ENCODE measurements at places on chromosomes 7 and 10.
A peak's percentile ranks its signal among the peaks of the same experiment; 100 is the strongest.

DNA sequence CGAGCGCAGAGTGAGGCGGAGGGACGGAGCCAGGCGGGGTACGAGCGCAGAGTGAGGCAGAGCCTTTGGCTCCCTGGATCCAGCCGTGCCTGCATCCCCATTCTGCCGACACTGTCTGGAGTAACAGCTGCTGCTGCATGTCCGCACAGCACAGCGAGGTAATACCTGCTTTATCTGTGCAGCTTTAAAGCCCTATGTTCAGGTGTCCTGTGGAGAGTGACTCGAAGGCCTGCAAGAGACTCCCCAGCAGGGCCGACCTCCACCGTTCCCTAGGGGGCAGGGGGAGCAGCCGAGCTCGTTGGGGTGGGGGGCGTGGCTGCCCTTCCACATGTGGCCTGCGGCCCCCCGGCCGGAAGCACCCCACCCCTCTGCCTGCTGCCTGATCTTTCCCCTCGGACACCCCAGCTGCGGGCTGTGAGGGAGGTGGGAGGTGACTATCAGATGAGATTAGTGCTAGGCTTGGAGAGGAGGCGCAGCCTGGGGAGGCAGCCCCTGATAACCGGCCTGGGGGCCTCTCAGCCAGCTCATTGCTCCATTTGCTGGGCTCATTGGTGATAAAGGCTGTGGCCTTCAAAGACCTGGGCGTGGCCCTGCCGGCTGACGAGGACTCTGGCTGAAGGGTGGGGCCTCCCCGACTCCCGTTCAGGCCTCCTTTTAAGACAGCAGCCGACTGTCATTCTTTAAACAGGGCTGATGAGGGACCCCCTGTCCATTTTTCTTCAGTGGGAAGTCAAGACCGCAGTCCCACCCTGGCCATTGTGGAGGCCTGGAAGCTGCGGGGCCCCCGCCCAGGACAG is 8.0 kb downstream of the VENTX start:
- DNase-seq = no peak

DNA sequence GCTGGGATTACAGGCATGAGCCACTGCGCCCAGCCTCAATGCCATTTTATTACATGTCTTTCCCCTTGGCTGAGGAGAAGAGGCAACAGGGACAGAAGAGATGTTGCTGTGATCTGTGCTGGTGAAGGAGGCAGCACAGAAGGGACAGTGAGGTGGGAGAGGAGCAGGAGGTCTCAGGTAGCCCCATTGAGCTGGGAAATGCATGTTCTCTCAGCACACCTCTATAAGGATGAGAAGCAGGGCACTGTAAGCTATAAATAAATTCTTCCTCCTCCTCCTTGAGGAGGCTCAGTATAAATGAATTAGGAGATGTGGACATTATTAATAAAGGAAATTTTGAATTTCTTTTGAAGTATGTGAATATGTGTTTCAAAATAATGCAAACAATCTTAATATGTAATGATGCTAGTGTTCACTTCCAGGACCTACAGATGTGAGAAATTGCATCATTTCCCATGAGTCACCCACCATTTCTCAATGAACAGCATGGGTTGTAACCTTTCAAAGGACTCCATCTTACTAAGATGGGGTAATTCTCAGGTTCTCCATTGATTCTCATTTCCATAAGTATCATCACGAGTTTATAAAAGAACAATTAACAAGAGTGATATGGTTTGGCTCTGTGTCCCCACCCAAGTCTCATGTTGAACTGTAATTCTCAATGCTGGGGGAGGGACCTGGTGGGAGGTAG is 88.9 kb upstream of the ODAD2 start:
- DNase-seq = peak; percentile 52

DNA sequence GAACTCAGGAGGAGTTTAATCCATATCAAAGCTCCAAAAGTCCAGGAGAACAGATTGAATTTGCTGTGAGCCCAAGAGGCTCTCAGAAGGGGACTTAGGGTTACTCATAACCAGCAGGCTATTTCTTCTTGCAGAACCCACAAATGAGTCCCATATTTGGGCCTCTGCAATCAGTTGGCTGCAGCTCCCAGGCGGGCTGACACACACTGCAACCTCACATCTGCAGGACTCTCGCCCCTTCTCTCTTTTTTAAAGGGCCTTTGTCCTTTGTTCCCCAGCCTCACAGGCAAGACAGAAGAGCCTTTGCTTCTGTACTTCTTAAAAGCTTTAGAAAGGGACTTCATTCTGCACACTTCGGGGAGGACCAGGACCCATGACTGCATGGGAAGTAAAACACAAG is 26.7 kb downstream of the CREB3L2 start:
- DNase-seq = no peak

GRCh38 chr7:151858456-151858855 is 18.5 kb downstream of the PRKAG2 start:
- DNase-seq = no peak

DNA sequence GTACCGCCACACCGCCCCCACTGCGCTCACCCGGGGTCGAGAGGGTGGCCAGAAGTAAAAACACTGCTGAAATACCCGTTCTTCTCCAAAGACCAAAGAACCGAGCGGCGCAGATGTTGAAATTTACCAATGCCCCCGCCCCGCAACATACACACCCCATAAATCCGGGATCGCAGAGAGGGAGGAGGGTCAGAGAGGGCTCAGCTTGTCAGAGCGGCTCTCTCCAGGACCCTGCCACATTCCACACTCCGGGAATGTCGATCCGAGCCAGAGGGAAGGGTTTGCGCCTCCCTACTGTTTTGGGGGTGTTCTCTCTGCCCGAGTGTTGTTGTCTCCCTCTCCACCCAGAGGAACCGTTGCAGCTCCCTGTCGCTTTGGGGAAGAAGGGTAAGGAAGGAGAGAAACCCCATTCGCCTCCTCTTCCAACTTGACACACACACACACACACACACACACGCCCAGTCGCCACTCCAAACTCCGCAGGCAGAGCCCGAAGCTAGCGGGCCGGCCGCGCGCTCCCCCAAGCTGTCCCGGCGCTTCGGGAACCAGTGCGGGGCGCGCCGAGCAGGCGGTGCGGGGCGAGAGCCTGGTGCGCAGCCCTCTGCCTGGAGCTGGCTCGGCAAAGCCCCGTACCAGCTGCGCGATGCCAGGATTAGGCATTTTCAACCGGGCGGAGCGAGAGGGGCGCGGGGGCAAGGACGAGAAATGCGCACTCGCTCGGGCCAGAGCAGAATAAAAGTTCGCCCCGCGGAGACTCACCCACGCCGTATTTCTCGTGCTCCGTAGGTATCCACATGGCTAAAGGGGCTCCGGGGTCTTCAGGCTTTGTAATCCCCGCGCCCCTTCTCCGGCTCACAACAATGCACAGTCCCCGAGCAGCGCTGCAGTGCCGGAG is 609 bp downstream of the DOCK4 start:
- DNase-seq = peak; percentile 44

GRCh38 chr7:116231949-116232348 is 21.6 kb downstream of the TES start:
- no peak for DNase-seq

DNA sequence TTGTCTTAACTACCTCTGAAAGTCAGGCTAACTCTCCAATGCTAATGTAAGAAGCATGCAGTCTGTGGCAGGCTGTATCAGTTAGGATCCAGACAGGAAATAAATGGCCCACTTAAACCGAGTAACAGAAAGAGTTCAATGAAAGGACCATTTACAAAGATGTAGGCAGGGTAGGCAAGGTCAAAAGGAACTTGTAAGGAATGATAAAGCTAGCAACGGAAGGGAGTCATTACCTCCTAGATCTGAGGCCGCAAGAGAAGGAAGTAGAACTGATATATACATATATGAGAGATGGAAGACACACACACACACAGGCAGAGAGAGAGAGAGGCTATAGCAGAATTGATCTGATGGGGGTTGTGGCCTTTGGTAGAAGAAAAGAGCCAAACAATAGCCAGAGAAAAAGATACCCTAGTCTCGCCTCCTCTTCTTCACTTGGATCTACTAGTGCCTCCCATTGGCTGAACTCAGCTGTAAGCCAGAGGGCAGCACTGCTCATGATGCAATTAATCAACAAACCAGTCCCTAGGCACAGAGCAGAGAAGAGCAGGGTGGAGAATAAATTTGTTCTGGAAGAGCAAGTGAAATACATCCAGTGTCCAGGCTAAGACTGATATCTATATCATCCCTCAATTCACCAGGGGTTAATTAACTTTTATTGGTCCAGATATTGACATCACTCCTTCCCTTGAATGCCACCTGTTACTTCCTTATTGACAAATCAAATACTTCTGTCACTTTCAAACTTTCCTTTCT is 91.2 kb downstream of the LSMEM1 start:
- no peak for DNase-seq

GRCh38 chr7:157295338-157295737 is 41.5 kb upstream of the DNAJB6 start:
- no peak for DNase-seq

DNA sequence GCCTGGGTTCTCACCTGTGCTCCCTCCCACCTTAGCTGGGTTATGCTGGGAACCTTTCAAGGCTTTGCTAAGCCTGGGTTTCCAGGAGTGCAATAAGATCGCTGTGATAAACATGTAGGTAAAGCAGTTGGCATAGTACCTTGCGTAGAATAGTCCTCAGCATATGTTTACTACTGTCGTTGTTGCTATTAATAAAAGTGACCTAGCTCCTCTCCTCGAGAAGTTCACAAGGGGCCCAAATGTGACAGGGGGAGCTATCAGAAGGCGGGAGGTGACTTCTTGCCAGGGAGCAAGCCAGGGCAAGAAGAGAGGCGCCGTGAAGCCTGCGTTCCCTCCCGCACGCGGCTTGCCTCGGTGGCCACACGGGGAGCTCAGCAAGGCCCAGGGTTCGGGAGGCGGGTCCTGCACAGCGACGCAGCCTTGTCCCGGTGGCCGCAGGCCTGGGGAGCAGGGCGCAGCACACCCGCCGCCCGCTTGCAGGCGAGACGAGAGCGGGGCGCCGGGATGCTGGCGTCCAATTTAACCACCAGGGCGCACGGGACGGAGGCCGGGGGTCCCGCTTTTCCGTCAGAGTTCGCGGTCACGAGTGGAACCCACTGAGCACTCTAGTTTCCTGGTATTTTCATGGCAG is 106.2 kb downstream of the SNX10 start:
- DNase-seq = no peak

DNA sequence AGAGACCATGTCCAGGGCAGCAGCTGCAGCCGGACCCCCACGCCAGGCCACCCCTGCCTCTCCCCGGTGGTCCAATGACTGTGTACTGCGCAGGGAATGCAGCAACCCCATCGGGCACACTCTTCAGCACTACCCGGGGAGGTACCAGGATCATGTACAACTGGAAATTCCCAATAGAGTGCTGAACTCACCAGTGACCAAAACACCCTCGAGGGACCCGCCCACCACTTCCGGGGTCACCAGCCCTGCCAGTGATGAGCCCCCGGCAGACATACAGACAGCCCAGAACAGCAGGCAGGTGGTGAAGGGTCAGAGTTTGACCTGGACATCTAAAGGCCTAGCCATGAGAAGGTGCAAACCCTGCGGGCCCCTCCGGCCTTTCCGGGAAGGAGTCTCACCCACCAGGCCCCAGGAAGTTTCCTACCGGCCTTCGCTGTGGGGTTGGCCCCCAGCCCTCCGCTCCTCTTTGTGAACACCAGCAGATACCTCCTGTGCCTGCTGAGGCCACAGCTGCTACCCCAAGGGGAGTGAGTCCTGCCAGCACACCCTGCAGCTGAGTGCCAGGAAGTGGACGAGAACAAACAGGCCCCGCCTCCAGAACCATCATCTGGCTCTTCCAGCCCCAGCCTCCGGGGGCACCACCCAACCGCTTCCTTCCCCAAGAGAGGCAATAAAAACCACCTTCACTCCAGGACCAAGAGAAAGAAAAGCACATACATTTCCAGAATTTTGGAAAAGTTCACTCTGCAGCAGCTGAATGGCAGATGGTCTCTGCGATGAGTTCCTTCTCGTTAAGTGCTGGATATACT is 5.0 kb upstream of the ANKRD61 start:
- DNase-seq = no peak

- DNase-seq = no peak
These were observed 2.6 kb downstream of the NPTX2 start for GRCh38 chr7:98619450-98620321.

GRCh38 chr7:138122162-138122561 is 45.9 kb downstream of the AKR1D1 start:
- no peak for DNase-seq

- DNase-seq = peak; percentile 33
These were observed 43.2 kb downstream of the BTRC start for GRCh38 chr10:101397140-101397539.

GRCh38 chr10:129893104-129894089 is 70.7 kb downstream of the EBF3 start:
- DNase-seq = no peak

GRCh38 chr7:69620650-69621049 is 22.4 kb downstream of the AUTS2 start:
- DNase-seq = no peak

DNA sequence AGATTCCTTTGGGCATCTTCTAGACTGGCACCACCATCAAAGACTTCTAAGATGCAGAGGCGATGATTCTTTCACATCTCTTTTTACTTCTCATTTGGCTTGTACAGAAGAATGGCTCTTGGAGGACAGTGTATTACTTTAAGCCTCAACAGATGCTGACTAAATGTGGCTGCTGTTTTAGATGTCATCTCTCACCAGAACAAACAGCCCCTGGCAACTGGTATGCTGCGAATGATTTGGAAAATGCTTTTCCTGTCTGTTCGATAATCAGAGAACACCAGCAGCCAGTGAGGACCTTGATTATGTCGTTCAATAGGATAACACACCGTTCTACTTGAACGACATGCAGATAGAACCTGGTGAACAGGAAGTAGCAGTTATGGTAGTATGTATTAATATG is 131.8 kb downstream of the RNF216 start:
- no peak for DNase-seq

DNA sequence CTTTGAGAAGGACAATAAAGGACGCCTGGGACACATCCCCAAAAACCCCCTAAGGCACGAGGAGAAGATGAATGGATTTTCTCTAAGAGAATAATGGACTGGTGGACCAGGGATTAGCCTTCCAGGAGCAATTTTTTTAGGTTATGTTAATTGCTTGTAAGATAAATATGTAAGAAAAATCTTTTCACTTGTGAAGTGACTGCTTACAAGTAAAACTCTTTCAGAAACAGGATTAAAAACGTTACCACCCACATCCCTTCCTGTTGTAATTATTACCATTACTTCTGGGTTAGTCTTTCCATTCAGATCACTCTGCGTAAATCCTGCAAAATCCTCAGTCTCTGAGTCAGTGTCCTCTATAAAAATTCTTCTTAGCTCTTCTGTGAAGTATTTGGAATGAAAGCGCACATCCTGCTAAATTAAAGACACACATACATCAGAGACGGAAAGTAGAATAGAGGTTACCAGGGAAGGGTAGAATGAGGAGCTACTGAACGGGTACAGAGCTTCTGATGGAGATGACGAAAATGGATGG is 34.3 kb downstream of the CDCA7L start:
- peak; percentile 55 for DNase-seq

GRCh38 chr7:101999393-101999792 is 182.0 kb downstream of the CUX1 start:
- no peak for DNase-seq

GRCh38 chr7:55073976-55074528 is 55.2 kb downstream of the EGFR start:
- no peak for DNase-seq

- DNase-seq = no peak
These were observed 28.2 kb downstream of the MTERF1 start for GRCh38 chr7:91852263-91852741.

GRCh38 chr10:80472234-80473095 is 18.4 kb downstream of the TSPAN14 start:
- DNase-seq = peak; percentile 65

- no peak for DNase-seq
These were observed 37.3 kb upstream of the SEMA3D start for GRCh38 chr7:85224171-85224570.
